ENCODE measurements at places on chromosomes 4 and X.

GRCh38 chr4:168920441-168921065 lies 89.5 kb downstream of the CBR4 start:
- DNase-seq: no peak

- DNase-seq: no peak
These were observed 439.8 kb upstream of the NR3C2 start for GRCh38 chr4:148881860-148882643.

- DNase-seq: peak; percentile 53
These were observed 5.6 kb upstream of the CT47C1 start for GRCh38 chrX:119067023-119067739.

DNA sequence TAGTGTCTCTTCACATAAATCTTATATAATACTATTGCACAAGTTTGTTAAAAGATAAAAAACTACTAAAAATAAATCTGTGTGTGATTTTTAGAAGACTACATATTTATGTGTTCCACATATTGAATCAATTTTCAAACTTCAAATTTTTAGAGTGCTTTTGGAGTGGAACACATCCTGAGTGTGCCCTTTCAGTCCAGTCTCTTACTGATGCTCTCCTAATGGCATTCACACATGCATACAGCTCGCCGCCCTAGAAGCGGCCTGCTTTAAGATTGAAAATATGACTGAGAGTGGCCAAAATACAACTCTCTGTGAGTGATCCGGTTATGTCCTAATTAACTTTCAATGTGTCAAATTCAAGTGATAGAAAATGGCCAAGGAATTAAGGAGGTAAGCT lies 628.8 kb downstream of the ANKRD50 start:
- DNase-seq: no peak

DNA sequence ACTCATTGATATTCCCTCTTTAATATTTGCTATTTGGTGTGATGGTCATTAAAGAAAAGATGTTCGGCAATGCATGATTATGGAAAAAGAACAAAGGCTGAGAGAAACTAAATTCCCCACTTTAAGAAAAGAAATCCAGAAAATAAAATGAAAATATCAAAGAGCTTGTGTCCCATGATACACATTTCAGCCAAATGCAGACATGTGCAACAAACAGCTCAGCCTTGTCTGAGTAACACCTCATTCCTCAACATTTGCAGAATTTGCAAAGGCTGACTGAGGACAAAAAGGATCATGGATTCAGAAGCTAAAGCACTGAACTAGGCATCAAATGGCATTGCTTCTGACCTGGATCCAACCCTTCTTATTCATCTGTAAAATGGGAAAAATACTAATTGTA lies 281.0 kb downstream of the RAB28 start:
- DNase-seq: no peak

GRCh38 chr4:74716436-74716765 lies 77.9 kb downstream of the BTC start:
- no peak for DNase-seq

DNA sequence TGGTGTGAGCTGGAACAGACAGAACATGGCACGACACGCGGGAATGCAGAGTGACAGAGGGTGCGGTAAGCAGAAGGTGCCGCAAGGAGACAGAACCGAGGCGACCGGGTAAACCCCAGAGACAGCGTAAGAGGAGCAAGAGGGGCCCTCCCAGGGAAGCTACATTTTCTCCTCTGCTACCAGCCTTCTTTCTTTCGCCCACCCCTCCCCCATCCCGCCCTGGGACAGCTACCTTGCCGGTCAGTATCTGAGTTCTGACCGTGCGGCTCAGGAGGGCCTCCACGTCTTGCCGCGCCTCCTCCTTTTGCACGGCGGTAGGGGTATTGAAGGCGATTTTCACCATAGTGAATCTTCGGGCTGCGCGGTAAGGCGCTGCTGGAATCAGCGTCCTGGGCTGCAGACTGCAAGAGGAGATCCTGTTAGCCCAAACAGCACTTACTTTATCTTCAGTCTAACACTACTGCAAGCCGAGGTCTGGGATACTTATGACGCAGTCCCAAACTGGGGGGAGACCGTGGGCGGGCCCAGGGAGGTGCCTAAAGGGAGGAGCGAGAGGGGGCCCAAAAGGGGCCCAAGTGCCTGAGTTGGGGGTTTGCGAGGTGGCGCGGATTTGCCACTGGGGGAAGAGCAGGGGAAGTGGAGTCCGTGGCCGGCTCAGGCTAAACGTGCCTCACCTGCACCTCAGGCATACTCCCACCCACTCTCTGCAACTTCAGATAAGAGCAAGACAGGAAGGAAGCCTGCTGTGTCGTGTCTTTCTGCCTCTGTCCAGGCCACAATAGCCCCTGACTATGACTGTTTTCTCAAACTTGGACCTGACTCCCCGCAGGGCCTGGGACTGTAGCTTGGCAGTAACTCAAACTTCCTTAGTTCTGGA lies at the start of gene ITM2A:
ITM2A (minus strand) TSS at position 462 of the 877 bp plus-strand sequence; CDS start at position 343, 119 bp downstream.
- DNase-seq: no peak

DNA sequence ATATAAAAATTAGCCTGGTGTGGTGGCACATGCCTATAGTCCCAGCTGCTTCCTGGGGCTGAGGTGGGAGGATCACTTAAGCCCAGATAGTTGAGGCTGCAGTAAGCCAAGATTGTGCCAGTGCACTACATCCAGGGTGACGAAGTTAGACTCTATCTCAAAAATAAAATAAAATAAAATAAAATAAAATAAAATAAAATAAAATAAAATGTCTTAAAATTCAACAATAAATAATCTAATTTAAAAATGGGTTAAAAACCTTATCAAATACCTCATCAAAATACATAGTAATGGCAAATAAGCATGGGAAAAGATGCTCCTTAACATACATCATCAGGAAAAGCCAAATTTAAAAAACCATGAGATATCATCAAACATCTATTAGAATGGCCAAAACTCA lies 760.2 kb upstream of the AGA start:
- DNase-seq: no peak

DNA sequence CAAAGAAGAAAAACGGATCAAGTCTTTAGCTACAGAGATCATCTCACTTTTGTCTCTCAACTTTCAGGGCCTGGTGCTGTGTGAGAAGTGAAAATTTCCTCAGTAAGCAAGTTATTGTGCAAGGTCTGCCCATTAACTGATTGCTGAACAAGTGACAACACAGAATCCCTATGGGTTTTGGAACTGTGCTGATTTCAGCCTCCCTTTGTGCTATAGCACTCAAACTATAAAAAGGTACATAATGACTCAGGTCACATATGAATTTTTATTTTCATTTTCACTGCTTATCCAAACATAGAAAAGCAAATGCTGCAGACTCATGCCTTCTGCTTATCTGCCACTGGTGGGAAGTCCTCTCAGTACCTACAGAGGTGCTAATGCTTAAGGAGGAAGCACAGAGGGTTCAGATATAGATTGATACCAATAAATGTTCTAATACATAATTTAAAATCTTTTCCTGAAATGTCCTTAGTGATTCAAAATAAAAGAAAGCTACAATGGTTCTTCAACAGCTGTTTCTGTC lies 576.2 kb upstream of the CT83 start:
- no peak for DNase-seq

- peak; percentile 86 for DNase-seq
These were observed 552 bp downstream of the ADH5 start for GRCh38 chr4:99088023-99088449.

- no peak for DNase-seq
These were observed 102.8 kb downstream of the STOX2 start for GRCh38 chr4:184007891-184008290.

GRCh38 chr4:3857269-3857926 lies 91.2 kb downstream of the ADRA2C start:
- DNase-seq: no peak

Data from iris pigment epithelial cell (primary cell).